ENCODE measurements at places on chromosomes 4 and X.

- DNase-seq, result peak; percentile 53
Measured at GRCh38 chrX:31223817-31224216, 152.0 kb upstream of the FTHL17 start.

GRCh38 chr4:173167758-173168395 lies 734 bp upstream of the GALNT7 start:
- peak; percentile 74 for DNase-seq

- no peak for DNase-seq
Measured at GRCh38 chr4:69075061-69075792, 21.0 kb upstream of the UGT2B7 start.

GRCh38 chr4:19346636-19347035 lies 905.1 kb upstream of the SLIT2 start:
- no peak for DNase-seq

DNA sequence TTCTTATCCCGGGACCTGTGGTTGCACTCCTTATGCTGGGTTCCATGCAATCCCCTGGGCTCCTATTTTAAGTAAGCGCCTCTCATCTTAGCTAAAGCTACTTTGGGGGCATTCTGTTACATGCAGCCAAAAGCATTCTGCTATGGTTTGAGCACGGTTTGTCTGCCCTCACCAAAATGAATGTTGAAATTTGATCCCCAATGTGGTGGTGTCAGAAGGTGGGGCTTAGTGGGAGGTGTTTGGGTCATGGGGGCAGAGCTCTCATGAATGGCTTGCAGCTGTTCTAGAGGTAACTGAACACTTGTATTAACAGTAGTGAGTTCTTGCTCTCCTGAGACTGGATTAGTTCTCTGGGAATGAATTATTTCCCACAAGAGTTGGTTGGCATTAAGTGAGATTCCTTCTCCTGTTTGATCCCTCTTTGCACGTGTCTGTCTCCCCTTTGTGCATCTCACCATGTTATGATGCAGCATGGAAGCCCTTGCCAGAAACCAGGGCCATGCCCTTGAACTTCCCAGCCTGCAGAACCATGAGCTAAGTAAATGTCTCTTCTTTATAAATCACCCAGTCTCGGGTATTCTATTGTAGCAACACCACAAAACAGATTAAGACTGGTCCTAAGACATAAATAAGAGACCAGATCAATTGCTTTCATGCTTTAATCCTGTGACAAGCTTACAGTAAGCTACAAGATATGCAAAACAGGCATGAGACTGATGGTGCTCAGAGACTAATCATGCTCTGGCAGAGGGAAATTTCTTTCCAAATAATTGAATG lies 141.8 kb downstream of the TSPAN5 start:
- peak; percentile 69 for DNase-seq

DNA sequence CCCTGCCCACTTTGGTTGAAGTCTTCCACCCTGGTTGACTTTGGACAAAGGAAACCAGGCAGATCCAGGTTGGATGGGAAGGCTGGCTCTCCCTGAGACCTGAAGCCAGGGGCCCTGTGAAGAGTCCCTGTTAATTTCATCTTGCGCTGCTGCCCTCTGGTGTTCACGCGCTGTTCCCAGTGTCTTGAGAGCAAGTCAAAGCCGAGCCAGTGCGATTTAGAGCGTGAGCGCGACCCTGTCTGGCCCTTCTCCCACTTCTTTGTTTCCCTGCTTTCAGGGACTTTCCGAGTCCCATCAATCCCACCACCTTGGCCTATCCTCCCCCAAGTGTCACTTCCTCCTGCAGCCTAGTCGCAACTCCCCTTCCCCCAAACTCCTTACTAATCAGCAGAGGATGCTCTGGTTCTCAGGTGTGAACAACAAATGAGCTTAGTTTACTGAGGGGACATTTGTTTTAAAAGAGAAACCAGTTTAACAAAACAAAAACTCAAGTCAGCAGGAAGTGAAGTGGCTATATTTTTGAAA lies 25.8 kb upstream of the CHRNA9 start:
- peak; percentile 79 for DNase-seq

- DNase-seq, result peak; percentile 11
Measured at GRCh38 chrX:26788402-26788998, 572.5 kb downstream of the MAGEB5 start.

DNA sequence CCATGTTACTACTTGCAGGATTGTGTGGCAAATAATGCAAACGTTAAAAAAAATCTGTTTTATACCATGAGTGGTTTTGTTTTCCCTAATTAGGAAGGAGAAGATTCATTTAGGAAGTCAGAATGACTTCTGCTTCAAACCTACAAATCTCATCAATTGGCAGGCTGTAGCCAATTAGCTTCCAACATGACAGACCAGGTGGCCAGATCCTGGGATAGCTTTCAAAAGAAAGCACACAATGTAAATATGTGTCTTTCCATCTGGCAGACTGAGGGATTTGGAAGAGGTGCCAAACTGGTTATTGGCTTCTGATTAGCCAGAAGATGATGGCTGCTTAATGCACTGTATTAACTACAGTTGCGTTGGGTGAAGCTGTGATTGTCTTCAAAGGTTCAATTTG lies 432.8 kb downstream of the ANKRD50 start:
- no peak for DNase-seq

GRCh38 chrX:122579526-122579925 lies 604.6 kb upstream of the GRIA3 start:
- no peak for DNase-seq

All from HT1080 (cell line).